Fibroblast of skin of abdomen (primary cell): ENCODE measurements at places on chromosomes 6 and 20.
A peak's percentile ranks its signal among the peaks of the same experiment; 100 is the strongest.

- DNase-seq, result no peak
Measured at GRCh38 chr6:62479697-62480220, 193.7 kb upstream of the KHDRBS2 start.

- DNase-seq, result no peak
Measured at GRCh38 chr6:145808239-145808638, 6.4 kb downstream of the FBXO30 start.

DNA sequence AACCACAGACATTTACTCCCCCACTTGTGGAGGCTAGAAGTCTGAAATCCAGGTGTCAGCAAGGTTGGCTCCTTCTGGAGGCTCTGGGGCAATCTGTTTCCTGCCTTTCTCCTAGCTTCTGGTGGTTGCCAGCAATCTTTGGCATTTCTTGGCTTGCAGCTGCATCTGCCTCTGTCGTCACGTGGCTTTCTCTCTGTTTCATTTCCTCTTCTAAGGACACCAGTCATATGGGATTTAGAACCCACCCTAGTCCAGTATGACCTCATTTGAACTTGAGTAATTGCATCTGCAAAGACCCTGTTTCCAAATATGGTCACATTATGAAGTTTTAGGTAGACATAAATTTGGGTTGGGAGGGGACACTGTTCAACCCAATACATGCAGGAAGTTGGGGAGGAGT, 56.2 kb upstream of the EPB41L1 start:
- DNase-seq, result peak; percentile 60

GRCh38 chr6:12845224-12846004, 128.8 kb downstream of the PHACTR1 start:
- no peak for DNase-seq

GRCh38 chr20:44714701-44715498, at the start of gene CCN5:
CCN5 (plus strand) TSS chr20:44715369; CDS start chr20:44715391, 22 bp downstream.
- DNase-seq, result peak; percentile 79

- DNase-seq, result no peak
Measured at GRCh38 chr20:47187450-47188195, 168.9 kb downstream of the ZMYND8 start.

GRCh38 chr6:157648561-157648960, 174.5 kb upstream of the SNX9 start:
- no peak for DNase-seq

DNA sequence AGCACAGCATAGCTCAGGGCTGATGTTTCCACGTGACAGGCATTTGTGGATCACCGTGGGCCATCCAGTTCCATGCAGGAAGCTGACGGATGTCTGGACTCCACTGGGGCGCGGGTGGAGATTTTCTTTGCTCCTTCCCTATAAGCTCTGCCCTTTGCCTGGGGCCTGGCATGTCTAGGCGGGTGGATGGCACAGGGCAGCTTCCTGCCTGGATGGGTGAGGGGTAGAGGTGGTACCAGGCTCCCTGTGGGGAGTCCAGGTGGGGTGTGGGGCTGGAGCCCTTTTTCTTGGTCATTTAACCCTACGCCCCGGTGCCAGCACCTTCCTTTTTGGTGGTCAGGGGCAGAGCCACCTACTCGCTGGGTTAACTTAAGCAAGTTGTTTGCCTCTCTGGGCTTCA, 10.4 kb downstream of the FAM110A start:
- DNase-seq, result no peak

GRCh38 chr20:44684047-44684967, 30.9 kb upstream of the CCN5 start:
- DNase-seq, result no peak

DNA sequence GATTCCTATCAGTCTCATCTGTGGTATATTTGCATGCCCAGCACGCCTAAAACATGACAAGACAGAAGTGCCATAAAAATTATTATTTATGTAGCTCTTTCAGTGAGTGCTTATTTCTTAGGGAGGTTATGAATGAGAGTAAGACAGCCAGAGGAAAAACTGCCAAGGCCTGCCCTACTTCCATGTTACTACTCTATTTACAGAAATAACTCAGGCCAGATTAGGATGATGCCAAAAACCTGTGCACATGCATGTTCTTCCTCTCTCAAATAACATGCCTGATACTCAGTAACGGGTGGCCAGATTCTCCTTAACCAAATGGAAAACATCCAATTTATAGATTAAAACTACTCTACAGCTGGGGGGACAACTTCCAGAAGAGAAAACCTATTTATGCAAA, 45.7 kb downstream of the ILRUN start:
- DNase-seq, result no peak

- DNase-seq, result peak; percentile 24
Measured at GRCh38 chr6:39407446-39407993, 85.0 kb upstream of the KCNK16 start.

DNA sequence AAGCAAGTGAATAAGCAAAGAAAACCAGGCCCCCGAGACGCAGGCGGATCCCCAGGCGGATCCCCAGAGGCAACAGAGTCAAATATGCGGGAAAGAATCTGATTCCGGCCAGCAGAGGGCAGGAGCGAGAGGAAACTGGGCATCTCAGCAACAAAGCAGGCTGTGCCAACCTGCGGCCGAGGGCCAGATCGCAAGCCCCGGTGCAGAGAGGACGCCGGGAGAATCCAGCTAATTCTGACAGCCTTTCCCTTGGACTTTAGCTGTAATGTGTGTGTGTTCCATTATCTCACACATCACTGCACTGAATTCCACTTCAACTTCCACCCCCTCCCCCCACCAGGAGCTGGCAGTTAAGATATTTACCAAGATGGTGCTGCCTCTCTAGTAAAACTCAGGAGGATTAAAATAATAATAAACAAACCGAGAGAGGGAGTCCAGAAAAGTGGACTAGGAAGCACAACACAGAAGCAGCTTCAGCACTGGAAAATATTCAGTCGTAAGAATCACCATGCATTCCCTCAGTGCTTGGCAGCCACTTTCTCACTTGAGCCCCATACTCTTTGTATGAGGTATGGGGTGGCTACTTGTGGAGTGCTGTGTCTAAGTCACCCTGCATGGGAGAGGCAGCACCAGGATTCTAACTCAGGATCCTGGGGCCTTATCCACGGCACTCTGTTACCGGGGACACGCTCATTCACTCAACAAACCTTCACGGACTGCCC, 66.2 kb upstream of the SNX9 start:
- peak; percentile 76 for DNase-seq

DNA sequence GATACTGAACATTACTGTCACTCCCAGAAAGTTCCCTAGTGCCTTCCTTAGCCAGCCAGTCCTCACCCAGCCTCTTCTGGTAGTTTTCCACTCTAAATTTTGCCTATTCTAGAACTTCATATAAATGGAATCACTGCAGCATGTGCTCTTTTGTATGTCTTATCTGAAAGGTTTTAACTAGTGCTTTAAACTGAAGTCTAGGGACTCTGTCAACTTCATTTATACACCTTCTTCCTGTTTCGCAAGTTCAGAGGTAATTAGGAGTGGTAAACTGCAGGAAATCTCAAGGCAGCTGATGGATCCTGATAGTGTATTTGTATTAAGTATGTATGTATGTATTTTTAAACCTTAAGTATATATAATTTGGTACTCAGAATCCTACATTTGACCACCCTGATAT, 94.3 kb downstream of the TCP11 start:
- DNase-seq, result no peak
